Caudate nucleus (tissue), 63 donors: ENCODE measurements at places on chromosomes 3 and 15.
A peak's percentile ranks its signal among the peaks of the same experiment; 100 is the strongest.

- no peak for DNase-seq
Observed at GRCh38 chr3:192422321-192422996, 304.9 kb downstream of the FGF12 start.

DNA sequence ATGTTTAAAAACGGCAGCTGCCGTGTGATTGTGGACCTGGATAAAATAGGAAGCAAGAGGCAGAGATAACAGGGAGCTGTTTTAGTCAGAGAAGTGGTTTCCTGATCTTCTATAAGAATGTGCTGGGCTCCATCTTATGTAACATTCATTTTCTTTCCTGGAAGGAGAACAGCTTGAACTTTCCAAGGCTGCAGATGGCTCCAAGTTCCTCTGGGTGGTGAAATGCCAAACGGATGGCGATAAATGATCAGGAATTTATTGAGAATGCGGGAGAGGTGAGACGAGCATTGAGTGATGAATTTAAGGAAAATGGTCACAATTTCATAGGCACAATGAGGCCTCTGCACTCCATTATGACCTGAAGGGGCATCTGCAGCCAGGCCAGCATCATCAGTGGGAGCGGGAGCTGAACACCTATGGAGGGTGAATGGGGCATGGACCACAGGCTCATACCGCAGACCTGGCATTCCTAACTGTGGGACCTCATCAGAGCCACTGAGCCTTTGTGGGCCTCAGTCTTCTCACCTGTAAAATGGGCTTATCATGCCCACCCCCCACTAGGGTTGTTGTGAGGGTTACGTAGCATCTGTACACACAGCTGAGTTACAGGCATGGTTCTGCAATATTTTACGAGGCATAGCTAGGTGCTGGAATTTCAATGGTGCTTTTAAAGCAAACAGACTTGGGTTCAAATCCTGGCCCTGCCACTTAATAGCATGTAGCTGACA, 17.1 kb downstream of the MGLL start:
- no peak for DNase-seq

- DNase-seq: no peak
Observed at GRCh38 chr3:157351981-157352380, 84.7 kb upstream of the PTX3 start.

DNA sequence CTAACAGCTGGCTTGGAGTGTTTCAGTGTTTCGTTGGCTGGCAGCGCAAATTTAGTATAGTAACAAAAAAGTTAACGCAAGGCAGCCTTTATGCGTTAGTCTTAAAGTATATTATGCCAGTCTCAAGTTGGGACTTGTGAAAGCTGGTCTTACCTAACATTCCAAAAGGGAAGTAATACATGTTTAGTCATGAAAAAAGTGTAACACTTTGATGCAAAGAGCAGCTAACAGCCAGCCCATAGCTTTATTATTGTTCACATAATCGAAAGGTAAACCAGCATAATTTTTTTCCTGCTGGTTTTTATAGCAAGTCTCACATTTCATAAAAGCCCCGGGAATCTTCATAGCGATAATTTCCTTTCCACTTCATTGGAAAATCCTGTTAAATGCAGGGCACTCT, 2.4 kb upstream of the GPR87 start:
- DNase-seq: no peak

DNA sequence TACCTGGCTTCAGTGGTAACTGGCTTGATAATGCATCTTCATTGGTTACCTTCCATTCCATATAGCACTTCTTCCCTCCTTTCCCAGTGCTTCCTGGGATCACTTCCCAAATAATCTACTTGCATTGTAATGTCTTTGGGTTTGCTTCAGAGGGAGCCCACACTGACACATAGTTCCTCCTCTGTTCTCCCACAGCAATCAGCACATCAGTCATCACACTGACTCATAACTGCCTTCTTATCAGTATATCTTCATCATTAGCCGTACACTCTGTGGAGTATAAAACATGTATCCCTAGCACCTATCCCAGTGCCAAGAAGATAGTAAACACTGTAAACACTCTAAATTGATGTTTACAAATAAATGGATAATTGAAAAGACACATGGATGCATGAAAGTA, 91.4 kb upstream of the SCN10A start:
- DNase-seq: peak; percentile 19

- no peak for DNase-seq
Observed at GRCh38 chr15:99993681-99994131, 260.5 kb upstream of the LYSMD4 start.

- DNase-seq: no peak
Observed at GRCh38 chr3:16768014-16768413, 116.7 kb upstream of the PLCL2 start.

GRCh38 chr15:64453689-64454037, 6.7 kb upstream of the ZNF609 start:
- DNase-seq: no peak

DNA sequence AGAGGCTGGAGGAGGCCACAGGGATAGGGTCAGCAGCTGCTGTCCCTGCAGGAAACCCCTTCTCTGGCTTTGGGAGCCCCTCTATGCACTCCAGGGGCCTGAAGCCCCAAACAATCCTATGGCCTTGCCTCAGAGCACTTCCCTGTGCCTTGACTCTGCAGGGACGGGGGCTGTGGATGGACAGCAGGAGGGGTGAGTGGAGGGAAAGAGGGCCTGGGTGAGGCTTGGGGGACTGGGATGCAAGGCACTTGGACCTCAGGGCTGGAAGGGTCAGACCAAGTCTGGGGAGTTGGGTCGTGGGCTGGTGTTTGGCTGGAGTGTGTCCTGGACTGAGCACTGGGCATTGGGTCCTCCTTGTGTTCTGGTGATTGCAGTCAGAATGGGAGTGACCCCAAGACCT, 769.8 kb downstream of the EPHA3 start:
- no peak for DNase-seq

DNA sequence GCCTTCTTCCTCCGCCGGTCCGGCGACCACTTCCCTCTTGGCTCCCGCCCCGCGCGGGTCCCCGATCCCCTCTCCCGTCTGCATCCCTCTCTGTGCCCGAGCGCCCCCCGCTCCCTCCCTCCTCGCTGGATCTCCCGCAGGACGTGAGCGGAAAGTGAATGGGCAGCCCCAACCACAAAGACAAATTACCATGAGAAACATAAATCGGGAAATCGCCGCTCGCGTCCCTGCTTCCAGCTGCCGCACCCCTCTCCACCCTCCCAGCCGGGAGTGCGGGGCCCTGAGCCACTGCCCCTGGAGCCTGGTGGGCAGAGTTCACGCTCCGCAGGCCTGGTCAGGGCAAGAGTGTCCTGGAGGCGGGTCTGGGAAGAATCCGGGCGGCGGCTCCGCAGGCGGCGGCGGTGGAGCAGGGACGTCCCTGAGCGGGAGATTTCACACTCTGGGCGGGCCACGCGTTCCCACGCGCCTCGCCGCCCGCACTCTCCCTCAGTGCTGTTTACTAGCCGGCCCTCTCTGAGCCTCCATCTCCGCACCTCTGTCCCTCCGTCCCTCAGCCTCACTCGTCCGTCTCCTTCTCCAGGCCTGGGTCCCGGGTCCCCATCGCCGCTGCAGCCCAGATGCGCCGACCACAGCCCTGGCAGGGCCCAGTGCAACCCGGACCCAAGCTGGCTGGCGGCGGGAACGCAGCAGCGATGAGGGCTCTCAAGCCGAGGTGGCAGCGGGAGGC, 835 bp downstream of the SEMA5B start:
- DNase-seq: no peak

DNA sequence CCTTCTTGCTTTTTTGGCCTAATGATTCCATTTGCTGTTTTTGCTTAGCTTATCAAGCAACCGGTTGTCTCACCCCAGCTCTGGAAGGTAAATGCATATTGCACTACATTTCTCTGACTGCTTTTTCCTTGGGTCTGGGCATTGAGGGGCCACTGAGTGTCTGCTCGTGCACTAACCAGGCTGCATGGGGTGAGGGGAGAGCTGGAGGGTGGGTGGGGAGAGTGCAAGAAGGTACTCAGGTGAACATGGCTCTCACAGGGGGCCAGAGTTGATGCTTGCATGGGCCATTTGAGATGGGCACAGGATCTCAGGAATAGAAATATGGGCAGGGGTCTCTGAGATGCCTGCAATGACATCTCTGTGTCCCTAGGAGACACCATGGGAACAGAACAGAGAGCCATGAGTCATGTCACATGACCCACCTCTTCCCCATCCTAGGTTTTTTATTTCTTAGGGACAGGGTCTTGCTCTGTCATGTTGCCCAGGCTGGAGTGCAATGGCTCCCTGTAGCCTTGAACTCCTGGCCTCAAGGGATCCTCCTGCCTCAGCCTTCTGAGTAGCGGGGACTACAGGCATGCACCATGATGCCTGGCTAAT, 6.2 kb downstream of the ALPK3 start:
- DNase-seq: no peak

GRCh38 chr3:102020735-102021134, 171.4 kb downstream of the NFKBIZ start:
- DNase-seq: no peak

DNA sequence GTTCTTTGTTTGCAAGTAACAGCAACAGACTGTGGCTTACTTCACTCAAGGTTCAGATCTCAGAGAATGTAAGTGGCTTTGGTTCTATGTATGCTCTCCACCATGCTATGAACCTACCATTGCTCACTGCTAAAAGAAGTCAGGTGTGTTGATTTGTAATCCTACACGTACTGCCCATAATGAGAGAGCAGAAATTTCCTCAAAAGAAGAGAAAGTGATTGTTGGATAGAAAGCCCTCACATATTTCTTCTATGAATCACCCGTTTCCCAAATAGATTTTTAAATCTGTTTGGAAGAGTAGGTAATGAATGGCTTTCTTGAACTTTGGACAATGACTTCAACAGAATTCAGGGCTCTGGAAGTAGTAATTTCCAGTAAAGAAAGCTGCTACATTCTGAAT, 565.4 kb downstream of the ROBO2 start:
- no peak for DNase-seq

- DNase-seq: no peak
Observed at GRCh38 chr3:65560133-65560532, 478.6 kb downstream of the MAGI1 start.

DNA sequence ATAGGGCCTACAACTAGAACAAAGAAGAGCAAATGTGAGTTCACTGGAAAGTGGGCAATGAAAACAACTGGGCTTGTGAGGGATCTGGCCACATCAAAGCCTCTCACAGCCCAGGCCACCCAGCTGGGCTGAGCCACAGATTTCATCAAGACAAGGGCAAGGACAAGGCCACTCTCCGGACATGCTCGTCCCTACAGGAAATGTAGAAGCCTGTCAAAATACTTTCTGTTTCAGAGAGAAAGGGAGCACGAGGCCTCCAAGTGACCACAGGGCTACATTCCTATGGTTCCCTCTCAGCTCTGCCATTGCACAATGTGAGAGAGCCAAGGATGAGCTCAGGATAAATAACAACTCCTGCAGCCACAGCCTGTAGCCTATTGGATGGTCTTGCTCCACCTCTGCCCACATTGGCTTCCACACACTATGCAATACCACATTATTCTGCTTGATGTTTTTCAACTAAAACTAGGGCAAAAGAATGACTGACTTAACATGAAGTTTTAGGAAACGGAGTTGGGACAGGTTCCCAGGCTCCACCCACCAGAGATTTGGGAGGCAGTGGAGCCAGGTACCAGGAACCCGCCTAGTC, 12.1 kb downstream of the TBC1D2B start:
- DNase-seq: no peak

DNA sequence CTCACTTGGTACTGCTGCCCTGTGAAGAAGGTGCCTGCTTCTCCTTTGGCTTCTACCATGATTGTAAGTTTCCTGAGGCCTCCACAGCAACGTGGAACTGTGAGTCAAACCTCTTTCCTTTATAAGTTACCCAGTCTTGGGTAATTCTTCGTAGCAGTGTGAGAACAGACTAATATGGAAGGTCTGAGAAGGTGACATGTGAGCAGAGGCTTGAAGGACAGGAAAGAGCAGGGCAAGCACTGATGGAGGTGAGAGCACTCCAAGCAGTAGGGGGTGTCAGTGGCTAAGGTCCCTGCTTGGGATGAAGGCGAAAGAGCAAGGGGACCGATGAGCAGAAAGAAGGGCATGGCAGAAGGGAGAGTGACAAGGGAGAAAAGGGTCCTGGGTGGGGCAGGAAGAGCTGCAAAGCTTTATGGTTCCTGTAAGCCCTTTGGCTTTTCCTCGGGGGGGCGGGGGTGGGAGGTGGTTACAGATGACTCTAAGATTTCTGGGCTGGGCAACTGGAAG, 3.5 kb downstream of the EIF4E3 start:
- DNase-seq: no peak

DNA sequence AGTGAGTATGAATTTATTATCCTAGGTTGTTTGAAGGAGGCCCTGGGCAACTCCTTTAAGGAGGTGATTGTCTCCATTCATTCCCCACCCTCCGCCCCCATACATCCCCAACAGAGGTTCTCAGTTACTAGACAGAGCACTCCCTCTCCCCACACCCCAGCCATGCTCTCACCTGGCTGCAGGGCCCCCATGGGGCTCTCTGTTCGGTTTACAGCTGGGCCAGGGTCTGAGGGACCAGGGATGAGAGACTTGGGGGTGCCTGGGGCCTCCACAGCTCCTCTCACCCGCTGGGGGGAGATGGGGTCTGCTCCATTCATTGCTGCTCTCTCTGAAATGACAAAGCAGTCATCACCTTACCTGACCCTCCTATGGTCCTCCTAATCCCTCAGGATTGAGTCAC, 3.6 kb downstream of the PRRT3 start:
- no peak for DNase-seq

DNA sequence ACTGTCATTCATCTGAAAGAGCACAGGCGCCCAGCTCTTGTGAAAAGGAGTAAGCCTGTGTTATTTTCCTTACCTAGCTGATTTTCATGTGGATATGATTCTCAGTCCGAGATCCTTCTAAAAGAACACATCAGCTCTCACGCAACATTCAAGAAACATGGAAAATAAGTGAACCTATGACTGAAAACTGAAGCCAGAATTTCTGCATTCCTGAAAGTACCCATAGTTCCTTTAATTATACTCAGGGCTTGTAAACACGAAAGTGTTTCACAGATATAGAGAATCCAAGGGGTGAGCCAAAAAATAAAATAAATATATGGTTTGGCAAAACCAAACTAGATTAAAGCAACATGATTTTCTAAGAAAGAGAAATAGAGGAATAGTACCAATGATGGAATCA, 100.8 kb upstream of the CHMP2B start:
- DNase-seq: no peak

DNA sequence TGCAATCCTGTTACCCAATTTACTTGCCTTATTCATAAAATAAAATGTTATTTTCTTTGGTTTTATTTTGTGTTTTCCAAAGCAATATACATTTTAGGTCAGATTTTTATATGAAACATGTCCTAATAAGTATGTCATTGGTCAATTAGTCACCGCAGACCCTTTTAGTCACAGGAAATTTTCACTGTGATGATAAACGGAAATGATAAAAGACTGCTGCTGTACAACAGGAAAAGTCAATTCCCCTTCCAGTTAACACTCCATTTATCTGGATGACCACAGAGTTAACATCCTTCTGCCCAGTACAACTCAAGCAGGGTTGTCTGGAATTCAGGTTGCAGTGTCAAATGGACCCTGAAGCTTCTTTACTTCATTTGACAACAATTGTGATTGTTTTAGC, 175.2 kb downstream of the LSAMP start:
- no peak for DNase-seq
